ENCODE measurements at places on chromosomes 3 and 15. TPM values are rescaled to one million over a fixed set of nuclear protein-coding genes. Genes with fewer than 3 reads are reported as not detected.

Gene CCR9
- total RNA-seq: not detected

Gene CYP19A1
- 0.16 TPM for total RNA-seq

Gene ZFAND6
- 112 TPM for total RNA-seq

Gene NOX5
- 0.24 TPM for total RNA-seq

Gene OPA1
- total RNA-seq: 29.9 TPM

Gene PLIN1
- 0.08 TPM for total RNA-seq

Gene CFAP100
- total RNA-seq: not detected

Gene SLC12A8
- 1.0 TPM for total RNA-seq

Gene EFL1
- total RNA-seq: 28.6 TPM

Gene IQCH
- 1.8 TPM for total RNA-seq

Gene ENTPD3
- total RNA-seq: 0.04 TPM

Gene KNG1
- 0.07 TPM for total RNA-seq

Gene GOLGA6B
- not detected for total RNA-seq

Gene GOLGA6A
- total RNA-seq: 0.05 TPM

Gene FBXW12
- total RNA-seq: not detected

Gene SI
- not detected for total RNA-seq

Gene RFTN1
- total RNA-seq: 4.0 TPM

Gene ELL3
- total RNA-seq: 2.2 TPM

Gene VPS39
- total RNA-seq: 13.6 TPM

Gene CRABP1
- 2.1 TPM for total RNA-seq

Gene FMN1
- total RNA-seq: 0.25 TPM

Gene PCSK6
- total RNA-seq: 12.7 TPM

Gene DUOXA1
- total RNA-seq: 0.14 TPM
